HFF-Myc (cell line): ENCODE measurements at places on chromosomes 4 and X.

GRCh38 chrX:136397001-136397400 lies 90.7 kb upstream of the BRS3 start:
- DNase-seq = no peak

DNA sequence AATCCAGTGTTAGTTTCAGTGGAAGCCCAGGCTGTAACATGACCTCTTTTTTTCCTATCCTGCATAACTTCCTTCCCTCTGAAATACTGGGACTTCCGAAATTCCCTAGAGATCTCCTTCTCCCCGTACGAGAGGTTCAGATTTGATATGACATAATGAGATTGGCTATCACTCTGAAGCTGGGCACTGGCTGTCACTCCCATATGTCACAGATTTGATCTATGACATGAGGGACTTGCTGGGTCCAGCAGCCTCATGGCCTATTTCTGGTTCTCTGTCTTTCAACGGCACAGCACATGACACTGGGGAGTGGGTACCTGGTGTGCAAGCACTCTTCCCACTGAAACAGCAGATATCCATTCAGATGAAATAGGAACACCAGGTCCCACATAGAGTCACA lies 36.7 kb downstream of the PF4 start:
- no peak for DNase-seq

DNA sequence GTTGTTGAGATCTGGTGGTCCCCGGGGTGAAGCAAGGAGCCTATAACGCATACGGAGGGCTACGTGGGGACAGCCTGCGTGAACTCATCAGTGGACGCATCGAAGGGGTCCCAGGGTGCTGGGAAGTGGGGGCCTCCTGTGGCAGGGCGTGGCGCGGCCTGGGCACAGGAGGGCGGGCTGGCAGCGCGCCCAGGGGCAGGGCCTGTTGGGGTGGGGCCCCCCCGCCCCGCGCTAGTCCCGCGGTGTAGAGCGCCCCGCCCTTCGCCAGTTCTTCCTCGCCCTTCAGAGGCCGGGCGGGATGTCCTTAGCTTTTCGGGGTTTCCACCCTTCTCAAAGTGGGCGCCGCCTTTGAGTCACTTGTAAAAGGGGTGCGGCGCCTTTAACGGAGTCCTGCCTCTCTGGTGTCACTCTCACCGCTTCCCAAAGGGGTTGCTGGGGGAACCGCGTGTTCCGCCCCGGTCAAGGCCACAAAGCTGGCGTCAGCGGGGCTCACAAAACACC lies 632 bp downstream of the PLP2 start:
- DNase-seq = no peak

DNA sequence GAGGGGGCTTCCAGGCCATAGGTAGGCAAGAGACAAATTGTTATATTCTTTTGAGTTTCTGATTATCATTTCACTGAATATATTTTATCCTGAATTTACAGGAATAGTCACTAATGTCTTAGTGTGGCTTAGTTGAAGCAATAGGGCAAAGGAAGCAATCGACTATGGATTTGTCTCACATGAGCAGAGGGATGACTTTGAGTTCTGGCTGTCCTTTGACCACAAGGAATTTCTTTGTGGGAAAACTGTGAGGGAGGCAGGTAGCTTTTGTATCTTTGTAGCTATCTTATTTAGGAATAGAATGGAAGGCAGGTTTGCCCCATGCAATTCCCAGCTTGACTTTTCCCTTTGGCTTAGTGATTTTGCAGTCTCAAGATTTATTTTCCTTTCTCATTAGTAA lies 207.3 kb upstream of the ANXA10 start:
- no peak for DNase-seq

GRCh38 chr4:33941854-33942253 lies 2302.5 kb downstream of the ARAP2 start:
- no peak for DNase-seq

- no peak for DNase-seq
These were observed 51.0 kb upstream of the NHSL2 start for GRCh38 chrX:71859637-71860036.
